SK-N-SH (cell line): ENCODE measurements at places on chromosomes 2 and 18.
A peak's percentile ranks its signal among the peaks of the same experiment; 100 is the strongest.

DNA sequence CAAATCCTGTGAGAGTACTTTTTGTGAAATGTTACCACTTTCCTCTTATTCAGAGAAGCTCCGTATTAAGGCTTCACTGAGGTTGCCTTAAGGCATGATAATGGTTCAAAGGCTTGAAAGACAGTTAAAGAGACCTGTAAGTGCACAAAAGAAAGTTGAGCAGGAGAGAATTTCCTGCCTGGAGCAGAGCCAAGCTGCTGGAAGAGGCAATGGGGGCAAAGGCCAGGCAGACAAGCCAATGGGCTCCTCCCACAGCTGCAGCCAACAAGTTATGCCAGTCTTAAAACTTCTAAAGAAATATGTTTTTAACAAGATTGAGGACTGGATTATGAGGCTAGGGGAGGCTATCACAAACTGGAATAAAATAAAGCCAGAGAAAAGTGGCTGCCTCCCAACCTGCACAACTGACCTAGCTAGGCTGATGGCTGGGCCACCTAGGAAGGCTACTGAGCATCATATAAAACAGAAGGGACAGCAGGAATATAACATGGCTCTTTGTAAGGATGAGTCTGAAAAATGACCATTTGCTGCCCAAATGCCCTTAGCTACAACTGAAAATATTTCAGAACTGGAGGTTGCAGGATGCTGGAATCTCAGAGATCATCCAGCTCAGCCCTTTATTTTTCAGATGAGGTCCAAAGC, 2.1 kb downstream of the IL1B start:
- no peak for DNase-seq
- H3K4me3 ChIP-seq = no peak overlapping the region
- no peak overlapping the region for H3K27ac ChIP-seq
- H3K27me3 ChIP-seq = no peaks in the 10 kb centered on the region; the same call in 1 of the 2 replicates
- no peaks in the 10 kb centered on the region for H3K36me3 ChIP-seq

DNA sequence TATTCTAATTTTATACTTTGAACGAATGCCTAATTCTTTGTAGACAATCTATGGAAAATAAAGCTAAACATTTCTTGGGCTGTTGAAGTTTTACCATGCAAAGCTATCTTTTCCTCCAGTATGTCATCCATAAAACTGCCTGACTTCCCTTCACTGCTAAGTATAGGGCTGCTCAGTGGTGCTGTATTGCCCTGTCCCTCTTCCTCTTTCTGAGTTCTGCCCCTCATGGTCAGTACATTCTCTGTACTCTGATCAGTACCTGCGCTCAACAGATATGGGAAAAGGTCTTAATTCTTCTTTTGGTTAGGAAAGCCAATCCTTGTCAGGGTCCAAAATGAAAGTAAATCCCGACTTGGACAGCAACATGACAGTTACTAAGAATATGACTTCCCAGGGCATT, 321.9 kb downstream of the RAD51AP2 start:
- no peak overlapping the region for H3K27ac ChIP-seq
- no peaks in the 10 kb centered on the region for H3K36me3 ChIP-seq
- no peaks in the 10 kb centered on the region for H3K4me1 ChIP-seq
- no peak for DNase-seq
- H3K27me3 ChIP-seq = no peaks in the 10 kb centered on the region

- no peaks in the 10 kb centered on the region for H3K27me3 ChIP-seq
- DNase-seq = no peak
- peaks cover 10% of the 10 kb centered on the region for H3K4me1 ChIP-seq
- no peaks in the 10 kb centered on the region for H3K36me3 ChIP-seq
These were observed 628 bp upstream of the PTPN2 start for GRCh38 chr18:12884406-12885323.

DNA sequence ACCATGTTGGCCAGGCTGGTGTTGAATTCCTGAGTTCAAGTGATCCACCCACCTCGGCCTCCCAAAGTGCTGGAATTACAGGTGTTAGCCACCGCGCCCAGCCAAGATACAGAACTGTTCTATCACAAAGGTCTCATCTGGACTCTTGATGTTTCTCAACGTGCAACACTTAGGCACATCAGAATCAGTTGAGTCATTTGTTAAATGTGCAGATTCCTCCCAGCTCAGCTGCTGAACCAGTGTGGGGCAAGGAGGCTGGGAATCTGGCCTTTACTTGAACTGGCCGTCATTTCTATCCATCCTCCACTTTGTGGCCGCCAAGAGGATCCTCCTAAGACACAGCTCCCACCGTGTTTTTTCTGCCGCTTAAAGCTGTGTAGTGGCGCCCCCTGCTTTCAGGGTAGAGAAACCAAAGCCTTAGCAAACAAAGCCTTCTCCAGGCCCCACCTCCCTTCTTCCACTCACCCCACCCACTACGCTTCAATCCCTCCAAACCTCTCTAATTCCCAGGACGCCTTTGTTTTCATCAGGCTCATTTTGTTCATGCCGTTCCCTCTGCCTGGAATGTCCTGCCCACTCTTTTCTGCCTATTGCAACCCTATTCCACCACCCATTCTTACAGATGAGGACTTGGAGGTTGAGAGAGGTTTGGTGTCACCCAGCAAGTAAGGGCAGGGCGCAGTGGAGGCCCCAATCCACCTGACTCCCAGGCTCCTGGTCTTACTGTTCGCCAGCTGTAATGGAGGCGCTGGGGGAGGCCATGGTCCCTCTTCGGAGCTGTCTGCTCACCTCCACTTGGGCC, 776 bp upstream of the SPEG start:
- no peak overlapping the region for H3K4me3 ChIP-seq
- H3K36me3 ChIP-seq = no peaks in the 10 kb centered on the region
- H3K27ac ChIP-seq = no peak overlapping the region
- peaks cover 16% of the 10 kb centered on the region; the same call in 1 of the 2 replicates for H3K4me1 ChIP-seq
- no peaks in the 10 kb centered on the region for H3K27me3 ChIP-seq

- no peak overlapping the region for H3K4me3 ChIP-seq
- no peak overlapping the region for H3K27ac ChIP-seq
- no peaks in the 10 kb centered on the region for H3K36me3 ChIP-seq
- DNase-seq = no peak
- H3K4me1 ChIP-seq = no peaks in the 10 kb centered on the region
- no peaks in the 10 kb centered on the region for H3K27me3 ChIP-seq
These were observed 387.5 kb downstream of the ADCYAP1 start for GRCh38 chr18:1292167-1292566.

DNA sequence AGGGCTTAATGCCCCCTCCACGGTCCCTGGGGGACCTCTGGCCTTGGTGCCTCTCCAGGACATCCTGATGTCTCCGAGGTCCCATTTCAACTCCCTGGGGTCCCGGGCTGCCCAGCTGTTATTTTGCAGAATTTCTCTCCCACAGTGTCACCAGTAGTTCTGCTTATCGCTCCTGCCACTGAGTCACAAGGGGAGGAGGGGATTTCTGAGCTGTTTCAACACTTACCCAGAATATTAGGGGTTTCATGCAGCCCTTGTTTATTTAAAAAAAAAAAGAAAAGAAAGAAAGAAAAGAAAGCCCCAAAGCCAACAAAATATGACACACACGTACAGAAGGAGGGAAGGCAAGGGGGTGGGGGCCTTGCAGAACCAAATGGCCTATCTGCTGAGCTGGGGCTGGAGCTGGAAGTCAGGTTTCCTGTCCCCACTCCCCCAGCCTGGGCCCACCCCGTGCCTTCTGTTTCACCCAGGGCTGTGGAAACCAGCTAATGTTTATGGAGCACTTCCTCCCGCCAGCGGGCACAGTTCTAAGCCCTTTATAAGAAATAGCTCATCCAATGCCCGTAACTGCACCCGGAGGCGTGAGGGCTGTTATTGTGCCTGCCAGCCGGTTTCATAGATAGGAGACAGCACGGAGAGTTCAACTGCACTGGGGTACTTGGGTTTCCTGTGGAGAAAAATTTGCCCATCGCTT, 8.4 kb upstream of the ARID5A start:
- H3K27ac ChIP-seq = no peak overlapping the region
- DNase-seq = no peak
- H3K36me3 ChIP-seq = no peaks in the 10 kb centered on the region

GRCh38 chr2:167345559-167345958, 457.3 kb downstream of the XIRP2 start:
- H3K36me3 ChIP-seq = no peaks in the 10 kb centered on the region
- H3K4me1 ChIP-seq = no peaks in the 10 kb centered on the region; the same call in 1 of the 2 replicates
- no peaks in the 10 kb centered on the region for H3K27me3 ChIP-seq
- no peak overlapping the region for H3K27ac ChIP-seq
- H3K4me3 ChIP-seq = no peak overlapping the region

GRCh38 chr18:41938445-41938844, 16.6 kb upstream of the PIK3C3 start:
- H3K27ac ChIP-seq = peak overlapping the region; percentile 92
- H3K4me3 ChIP-seq = no peak overlapping the region
- no peaks in the 10 kb centered on the region for H3K27me3 ChIP-seq
- no peak for DNase-seq
- no peaks in the 10 kb centered on the region for H3K36me3 ChIP-seq
- H3K4me1 ChIP-seq = peaks cover 58% of the 10 kb centered on the region

DNA sequence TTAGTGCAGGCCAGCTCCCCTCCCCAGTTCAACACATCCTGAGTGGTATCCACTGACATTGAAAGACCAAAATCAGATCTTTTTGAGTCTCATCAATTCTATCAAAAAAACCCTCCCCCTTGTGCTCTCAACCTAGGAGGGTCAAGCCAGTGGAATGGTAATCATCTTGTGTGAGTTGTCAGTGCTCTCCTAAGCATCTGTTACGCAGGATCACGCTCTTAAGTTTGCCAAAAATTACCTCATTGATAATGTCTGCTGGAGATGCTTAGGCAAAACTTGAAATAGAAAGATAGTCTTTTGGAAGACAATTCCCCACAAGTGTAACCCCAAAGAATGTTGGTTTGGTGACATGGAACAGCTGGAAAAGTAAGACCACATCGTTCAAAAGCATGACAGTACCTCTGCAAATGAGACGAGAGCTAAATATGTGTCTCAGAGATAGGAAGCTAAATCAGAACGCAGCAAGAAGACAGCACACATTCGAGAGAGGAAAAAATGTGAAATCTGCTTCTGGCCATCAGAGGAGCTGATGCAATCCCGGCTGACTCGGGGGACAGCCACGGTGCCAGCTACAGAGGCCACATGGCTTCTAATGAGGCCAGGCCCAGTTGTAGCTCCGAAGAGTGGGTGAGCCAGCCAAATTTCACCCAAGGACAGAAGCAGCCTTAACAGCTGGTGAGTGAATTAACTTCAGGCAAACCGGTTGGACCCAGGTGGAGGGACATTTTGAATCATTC, 753.9 kb downstream of the RNF144A start:
- DNase-seq = no peak
- no peaks in the 10 kb centered on the region for H3K36me3 ChIP-seq
- no peak overlapping the region for H3K4me3 ChIP-seq

GRCh38 chr2:204046145-204046544, 109.6 kb downstream of the ICOS start:
- H3K27ac ChIP-seq = no peak overlapping the region
- H3K4me3 ChIP-seq = no peak overlapping the region
- H3K4me1 ChIP-seq = no peaks in the 10 kb centered on the region
- no peak for DNase-seq
- H3K36me3 ChIP-seq = no peaks in the 10 kb centered on the region

GRCh38 chr18:24497031-24497754, 36.8 kb downstream of the HRH4 start:
- H3K27ac ChIP-seq = no peak overlapping the region
- H3K4me1 ChIP-seq = peaks cover 5% of the 10 kb centered on the region; the same call in 1 of the 2 replicates
- no peak for DNase-seq
- no peaks in the 10 kb centered on the region for H3K36me3 ChIP-seq
- no peak overlapping the region for H3K4me3 ChIP-seq
- no peaks in the 10 kb centered on the region; the same call in 1 of the 2 replicates for H3K27me3 ChIP-seq

- no peak overlapping the region for H3K4me3 ChIP-seq
- H3K27ac ChIP-seq = no peak overlapping the region
- peaks cover 78% of the 10 kb centered on the region for H3K27me3 ChIP-seq
- no peak for DNase-seq
These were observed 7.2 kb downstream of the GAD1 start for GRCh38 chr2:170823898-170824215.

- no peak overlapping the region for H3K27ac ChIP-seq
- no peak overlapping the region for H3K4me3 ChIP-seq
- H3K27me3 ChIP-seq = no peaks in the 10 kb centered on the region
- DNase-seq = no peak
- no peaks in the 10 kb centered on the region for H3K36me3 ChIP-seq
These were observed 488.7 kb upstream of the ID2 start for GRCh38 chr2:8193146-8193545.

- no peak overlapping the region for H3K27ac ChIP-seq
- DNase-seq = no peak
- no peaks in the 10 kb centered on the region for H3K36me3 ChIP-seq
- no peaks in the 10 kb centered on the region for H3K27me3 ChIP-seq
- H3K4me1 ChIP-seq = no peaks in the 10 kb centered on the region
These were observed 69.8 kb downstream of the SMAD7 start for GRCh38 chr18:48880931-48881330.

- no peaks in the 10 kb centered on the region for H3K27me3 ChIP-seq
- peaks cover 10% of the 10 kb centered on the region; the same call in 1 of the 2 replicates for H3K4me1 ChIP-seq
- H3K36me3 ChIP-seq = no peaks in the 10 kb centered on the region
- no peak for DNase-seq
These were observed 52.7 kb downstream of the LBH start for GRCh38 chr2:30283931-30284565.

GRCh38 chr2:210072922-210073509, 70.6 kb downstream of the RPE start:
- H3K4me1 ChIP-seq = no peaks in the 10 kb centered on the region
- no peak overlapping the region for H3K27ac ChIP-seq
- no peak overlapping the region for H3K4me3 ChIP-seq
- peak; percentile 18 for DNase-seq

DNA sequence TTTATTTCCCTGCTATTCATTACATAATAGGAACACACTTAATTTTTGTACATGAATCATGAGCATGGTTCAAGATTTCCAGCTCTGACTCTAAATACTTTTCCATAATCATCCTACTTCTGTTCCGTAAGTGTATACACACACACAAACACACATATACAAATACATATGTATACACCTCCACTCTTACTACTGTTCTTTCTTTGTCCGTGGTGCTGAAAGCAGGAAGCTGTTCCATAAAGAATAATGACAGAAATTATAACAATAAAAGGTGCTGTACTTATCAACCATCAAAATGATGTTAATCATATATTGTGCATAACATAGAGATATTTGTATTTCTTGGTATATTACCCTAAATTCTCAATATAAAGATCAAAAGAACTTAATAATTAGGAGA, 776.9 kb downstream of the DPP10 start:
- no peaks in the 10 kb centered on the region for H3K36me3 ChIP-seq
- DNase-seq = no peak
- no peak overlapping the region for H3K27ac ChIP-seq
- H3K4me3 ChIP-seq = no peak overlapping the region
- H3K27me3 ChIP-seq = no peaks in the 10 kb centered on the region

GRCh38 chr2:160409480-160409879, 84.1 kb downstream of the RBMS1 start:
- no peaks in the 10 kb centered on the region for H3K36me3 ChIP-seq
- H3K4me1 ChIP-seq = peaks cover 42% of the 10 kb centered on the region
- H3K4me3 ChIP-seq = no peak overlapping the region
- H3K27me3 ChIP-seq = no peaks in the 10 kb centered on the region

DNA sequence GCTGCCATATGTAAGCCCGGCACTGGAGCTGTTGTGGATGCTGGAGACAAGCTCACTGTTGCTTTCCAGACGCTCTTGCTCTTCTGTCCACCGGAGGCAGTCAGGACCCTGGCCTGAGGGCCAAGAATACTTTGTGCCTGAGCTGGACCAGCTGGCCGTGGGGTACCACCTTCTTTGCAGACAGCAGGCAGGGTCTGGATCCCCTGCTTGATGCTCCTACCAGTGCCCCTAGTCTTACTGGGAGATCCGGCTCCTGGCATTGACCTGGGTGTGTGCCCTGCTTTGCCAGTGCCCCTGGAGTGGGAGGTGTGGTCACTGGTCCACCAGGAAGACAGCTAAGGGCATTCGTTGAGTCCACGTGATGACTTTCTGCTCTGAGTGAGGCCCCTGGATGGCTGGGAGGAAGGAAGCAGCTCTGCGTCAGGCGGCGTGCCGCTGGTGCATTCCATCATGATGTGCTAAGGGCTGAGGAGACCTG, 59.3 kb downstream of the LRRFIP1 start:
- no peak overlapping the region for H3K4me3 ChIP-seq
- no peak for DNase-seq
- peaks cover 19% of the 10 kb centered on the region; the same call in 1 of the 2 replicates for H3K4me1 ChIP-seq
- H3K27ac ChIP-seq = peak overlapping the region; percentile 96
- peaks cover 5% of the 10 kb centered on the region; the same call in 1 of the 2 replicates for H3K36me3 ChIP-seq
